Astrocyte (in vitro differentiated cells and primary cell): ENCODE measurements at places on chromosomes 6 and 20. TPM values are rescaled to one million over a fixed set of nuclear protein-coding genes. Genes with fewer than 3 reads are reported as not detected.

The KIF6 gene
- total RNA-seq: 1.2 and 2.0 TPM in 2 replicates

The CAGE1 gene
- total RNA-seq: 0.10 and 0.30 TPM in 2 replicates

The DYNLT2 gene
- total RNA-seq: 0.53 and 1.0 TPM in 2 replicates

DNA sequence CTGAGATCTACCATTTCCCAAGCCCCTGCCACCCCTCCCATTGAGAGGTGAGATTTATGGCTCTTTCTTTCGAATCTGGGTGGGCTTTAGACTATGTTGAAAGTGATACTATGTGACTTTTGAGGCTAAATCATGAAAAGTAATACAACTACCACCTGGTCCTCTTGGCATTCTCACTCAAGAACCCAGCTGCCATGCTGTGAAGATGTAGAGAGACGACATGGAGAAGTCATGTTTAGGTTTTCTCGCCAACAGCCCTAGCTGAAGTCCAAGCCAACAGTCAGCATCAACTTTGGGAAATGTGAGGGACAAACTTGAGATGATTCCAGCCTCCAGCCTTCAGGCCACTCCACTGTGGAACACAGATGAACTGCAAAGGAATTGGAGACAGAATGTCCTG lies 108.7 kb downstream of the SCP2D1 start:
- DNase-seq: no peak

DNA sequence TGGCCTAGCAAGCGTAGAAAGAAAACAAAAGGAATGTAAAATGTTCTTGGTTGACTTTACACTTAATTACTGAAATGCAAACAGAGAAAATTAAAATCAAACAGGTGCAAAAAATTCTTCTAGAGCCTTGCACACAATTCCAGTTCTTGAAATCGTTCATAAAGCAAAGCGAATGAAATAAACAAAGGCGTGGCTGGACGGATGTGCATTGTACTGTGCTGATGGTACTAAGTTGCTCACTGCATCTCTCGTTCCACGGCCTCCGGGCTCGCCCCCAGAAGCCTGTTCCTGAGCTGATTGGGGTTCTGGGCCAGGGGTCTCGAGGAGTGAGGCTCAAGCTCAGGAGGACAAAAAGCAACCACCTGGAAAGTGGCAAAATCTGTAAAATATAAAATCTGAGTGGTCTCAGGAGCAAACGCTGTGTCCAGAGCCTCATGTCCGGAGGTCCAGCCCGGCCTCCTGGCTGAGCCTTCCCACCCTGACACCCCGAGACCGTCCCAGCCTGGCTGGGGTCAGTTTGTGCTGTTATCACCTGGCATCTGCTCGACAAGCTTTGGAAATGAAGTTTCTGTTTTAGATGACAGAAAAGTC lies 71.3 kb downstream of the TTLL2 start:
- DNase-seq: no peak

GRCh38 chr6:53584726-53585125 lies 39.8 kb upstream of the GCLC start:
- DNase-seq: no peak

- peak; percentile 45 for DNase-seq
These were observed 58.4 kb downstream of the HIVEP2 start for GRCh38 chr6:142886431-142887170.

GRCh38 chr6:115947966-115948541 lies 112.6 kb downstream of the FRK start:
- no peak for DNase-seq

DNA sequence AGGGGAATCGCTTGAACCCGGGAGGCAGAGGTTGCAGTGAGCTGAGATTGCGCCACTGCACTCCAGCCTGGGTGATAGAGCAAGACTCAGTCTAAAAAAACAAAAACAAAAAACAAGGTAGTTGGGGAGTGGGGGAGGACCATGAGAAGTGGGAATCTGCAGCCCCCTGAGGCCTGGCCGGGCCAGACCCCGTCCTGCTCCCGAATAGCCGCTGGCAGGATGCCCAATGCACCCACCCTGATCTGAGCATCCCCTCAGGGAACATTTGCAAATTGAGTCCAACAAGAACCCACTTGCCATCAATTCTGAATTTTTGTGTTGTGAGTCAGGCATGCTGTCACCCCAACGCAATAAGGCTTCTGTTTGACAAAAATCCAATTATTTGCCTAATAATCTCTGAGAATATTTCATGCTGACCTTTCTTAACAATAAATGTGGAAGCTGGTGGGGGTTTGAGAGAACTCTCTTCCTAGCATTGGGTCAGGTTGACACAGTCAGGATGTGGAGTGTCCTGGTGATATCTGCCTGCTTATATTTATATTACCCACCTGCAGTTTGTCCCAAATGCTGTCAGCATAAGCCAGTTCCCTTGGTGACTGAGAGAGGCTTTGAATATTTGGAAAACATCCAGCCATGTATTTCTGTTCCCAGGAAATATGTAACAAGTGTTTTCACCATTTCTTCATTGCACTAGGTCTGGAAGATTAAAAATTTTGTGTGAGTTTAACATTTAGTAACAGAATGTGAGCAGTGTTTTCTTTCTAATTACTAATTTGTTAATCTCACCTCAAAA lies 28.4 kb upstream of the FRMD1 start:
- DNase-seq: no peak

DNA sequence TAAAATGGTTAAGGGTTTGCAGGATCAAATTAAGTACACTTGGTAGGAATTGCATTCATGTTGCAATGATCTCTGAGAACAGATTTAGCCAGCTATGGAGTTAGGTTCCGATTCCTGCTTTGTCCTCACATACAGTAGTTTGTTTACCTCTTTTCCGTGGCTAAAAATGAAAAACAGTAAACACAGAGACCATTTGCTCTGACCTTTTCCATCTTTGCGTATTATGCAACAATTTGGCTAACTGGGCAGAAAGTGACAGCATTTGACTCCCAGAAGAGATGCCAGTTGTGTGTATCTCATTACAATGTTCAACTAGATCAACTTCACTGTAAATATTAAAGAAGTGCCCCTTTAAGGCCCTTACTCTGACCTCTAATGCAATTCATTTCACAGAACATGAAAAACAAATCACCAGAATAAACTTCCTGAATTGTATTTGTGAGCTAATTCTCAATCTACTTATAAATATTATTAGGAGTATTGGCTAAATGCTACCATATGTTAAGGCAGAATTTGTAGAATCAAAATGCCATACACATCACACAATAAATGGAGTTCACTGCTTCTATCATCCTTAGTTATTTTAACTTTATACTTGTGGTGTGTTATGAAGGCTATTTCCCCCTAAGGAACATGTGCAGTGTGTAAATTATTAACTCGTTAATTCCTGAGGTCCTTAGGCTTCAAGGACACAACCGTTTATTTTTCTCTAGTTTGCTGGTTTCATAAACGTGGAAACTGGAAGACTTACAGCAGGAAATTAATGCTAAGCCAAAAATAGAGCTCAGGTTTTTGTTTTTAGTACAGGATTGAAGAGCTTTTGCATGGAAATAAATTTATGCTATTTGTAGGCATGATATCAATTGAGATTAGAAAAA lies 380.7 kb upstream of the CITED2 start:
- no peak for DNase-seq

DNA sequence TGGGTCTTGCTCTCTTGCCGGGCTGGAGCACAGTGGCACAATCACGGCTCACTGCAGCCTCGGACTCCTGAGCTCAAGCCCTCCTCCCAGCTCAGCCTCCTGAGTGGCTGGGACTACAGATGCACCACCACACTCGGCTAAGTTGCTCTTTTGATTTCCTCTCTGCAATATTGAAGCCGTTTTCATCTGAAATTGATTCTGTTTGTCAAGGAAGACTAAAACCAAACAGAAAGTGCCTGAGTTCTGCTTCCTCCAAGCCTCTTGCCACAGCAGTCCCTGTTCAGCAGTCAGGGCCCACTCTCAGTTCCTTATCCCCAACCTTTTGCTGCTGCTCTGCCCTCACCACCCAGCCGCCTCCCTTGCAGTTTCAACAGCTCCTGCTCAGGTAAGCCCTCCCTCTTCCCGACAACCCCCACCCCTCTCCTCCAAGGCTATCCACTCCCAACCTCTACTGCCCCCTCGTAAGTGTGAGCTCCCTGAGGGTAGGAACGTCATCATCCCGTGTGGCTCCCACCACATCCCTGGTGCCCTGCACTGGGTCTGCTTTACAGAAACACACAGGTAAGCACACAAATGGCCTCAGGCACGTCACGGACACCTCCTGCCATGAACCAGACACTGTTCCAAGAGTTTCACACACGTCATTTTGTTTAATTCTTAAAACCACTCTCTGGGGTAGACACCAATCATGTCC lies 70.7 kb upstream of the TAB2 start:
- DNase-seq: no peak

The SLC44A4 gene
- total RNA-seq: 0.23 and 0.29 TPM in 2 replicates
